ENCODE measurements at places on chromosomes 2 and 18.

DNA sequence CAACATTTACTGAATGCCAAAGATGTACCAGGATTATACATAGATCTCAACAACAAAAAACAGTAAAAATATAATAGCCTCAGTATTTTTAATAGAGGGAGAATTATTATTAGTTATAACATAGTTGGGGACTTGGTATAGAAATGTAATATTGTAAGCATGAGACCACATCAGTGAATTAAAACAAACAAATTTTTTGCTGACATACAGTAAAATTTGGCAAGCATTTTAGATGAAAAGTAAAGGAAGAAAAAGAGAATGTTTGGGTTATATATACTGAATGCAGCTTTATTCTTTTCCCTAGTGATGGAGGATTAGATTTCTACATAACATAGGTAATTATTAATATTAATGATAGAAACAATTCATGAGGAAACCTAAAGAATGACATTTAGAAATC, 10.9 kb downstream of the CPS1 start:
- no peak for DNase-seq

- no peak for DNase-seq
Measured at GRCh38 chr2:121076885-121077549, 208.0 kb downstream of the TFCP2L1 start.

DNA sequence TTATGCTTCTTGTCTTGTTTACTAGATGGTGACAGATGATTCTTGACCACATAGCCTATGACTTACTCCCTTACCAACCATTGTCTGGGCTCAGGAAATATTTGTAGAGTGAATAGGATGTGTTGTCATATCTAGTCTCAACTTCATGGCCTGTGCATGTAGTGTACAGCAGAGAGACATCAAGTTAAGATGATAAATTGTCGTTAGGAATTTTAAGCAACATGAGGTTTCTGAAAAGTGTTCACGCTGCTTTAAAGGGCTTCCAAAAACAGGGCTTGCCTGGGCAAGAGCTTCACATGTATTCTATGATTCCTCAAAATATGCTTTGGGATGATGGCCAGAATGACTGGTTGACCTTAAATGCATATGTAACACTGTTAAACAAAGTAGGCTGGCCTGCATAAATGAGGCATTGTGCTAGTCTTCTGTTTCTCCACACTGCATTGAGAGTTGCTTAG, 424.0 kb downstream of the RND3 start:
- no peak for DNase-seq

GRCh38 chr2:218853766-218854165, 5.8 kb upstream of the WNT6 start:
- no peak for DNase-seq

DNA sequence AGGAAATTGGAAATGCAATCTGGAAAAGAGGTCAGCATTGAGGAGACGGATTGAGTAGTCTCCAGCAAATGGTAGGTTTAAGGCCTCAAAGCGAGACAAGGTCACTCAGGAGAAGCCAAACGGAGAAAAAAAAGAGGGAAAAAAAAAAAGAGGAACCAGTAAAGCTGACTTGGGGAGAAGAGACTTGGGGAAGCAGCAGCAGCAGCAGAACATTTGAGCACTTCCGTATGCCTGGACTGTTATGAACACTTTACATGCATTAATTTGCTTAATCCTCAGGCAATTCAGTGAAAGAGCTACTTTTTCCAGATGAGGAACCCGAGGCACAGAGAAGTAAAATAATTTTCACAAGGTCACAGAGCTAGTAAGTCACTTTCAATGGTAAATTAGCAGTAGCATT, 81.3 kb downstream of the OSBPL6 start:
- DNase-seq: no peak

DNA sequence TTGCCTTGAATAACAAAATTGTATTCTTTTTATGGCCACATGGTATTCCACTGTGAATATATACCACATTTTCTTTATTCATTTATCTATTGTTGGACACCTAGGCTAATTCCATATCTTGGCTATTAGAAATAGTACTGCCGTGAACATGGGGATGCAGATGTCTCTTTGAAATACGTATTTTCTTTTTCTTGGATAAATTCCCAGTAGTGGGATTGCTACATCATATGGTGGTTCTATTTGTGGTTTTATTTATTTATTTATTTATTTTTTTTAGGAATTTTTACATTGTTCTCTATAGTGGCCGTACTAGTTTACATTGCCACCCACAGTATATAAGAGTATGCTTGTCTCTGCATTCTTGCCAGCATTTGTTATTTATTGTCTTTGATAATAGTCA, 679.8 kb upstream of the NRXN1 start:
- no peak for DNase-seq

Measured in left renal cortex interstitium (tissue), 4 donors.